ENCODE measurements at places on chromosomes 7 and 10. TPM values are rescaled to one million over a fixed set of nuclear protein-coding genes. Genes with fewer than 3 reads are reported as not detected.

The CPA1 gene
- total RNA-seq: not detected

The AKR1C8 gene
- not detected for total RNA-seq

DNA sequence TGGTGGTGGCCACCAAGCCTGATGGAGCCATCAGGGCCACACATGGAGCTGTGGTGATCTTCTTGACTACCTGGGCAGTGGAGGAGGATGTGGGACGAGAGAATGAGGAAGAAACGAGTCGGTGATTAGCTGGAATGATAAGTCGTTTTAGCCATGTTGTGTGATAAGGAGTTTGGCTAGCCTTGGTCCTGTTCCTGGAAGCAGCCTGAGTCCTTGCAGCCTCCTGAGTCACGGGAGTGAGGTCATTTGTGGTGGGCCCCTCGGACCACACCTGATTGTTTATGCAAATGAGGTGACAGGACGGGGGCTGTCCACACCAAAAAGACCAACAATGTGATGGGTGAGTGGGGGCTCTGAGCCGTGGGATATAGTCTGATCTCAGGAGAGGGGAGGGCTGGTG lies 554.4 kb downstream of the PTPRN2 start:
- no peak for DNase-seq

- no peak for DNase-seq
These were observed 645.9 kb downstream of the ARL4A start for GRCh38 chr7:13333371-13333770.

DNA sequence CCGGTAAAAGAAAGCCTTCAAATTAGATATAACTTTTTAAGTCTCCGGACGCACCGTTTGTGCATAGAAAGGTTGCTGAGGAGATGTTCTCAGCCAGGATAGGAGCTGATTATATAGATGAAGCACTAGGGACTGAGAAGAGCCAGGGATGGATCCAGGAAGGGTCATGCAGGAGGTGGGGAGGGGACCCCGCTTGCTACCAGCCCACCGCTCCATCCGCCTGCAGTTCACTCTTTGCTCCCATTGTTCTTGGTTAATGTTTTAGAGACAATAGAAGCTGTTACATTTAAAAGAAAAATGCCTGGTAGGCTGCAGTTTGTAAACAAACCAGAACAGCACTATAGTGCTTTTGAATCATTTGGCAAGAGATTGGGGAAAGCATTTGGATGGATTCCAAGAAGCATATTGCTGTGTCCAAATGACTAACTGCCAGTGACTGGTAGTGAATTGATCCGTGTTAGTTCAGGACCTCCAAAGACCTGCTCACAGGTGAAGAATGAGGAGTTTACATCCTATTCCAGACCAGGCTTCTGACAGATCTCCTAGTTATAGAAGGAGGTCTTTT lies 175.9 kb upstream of the TAC1 start:
- no peak for DNase-seq

The RALA gene
- 54.9 TPM for total RNA-seq

DNA sequence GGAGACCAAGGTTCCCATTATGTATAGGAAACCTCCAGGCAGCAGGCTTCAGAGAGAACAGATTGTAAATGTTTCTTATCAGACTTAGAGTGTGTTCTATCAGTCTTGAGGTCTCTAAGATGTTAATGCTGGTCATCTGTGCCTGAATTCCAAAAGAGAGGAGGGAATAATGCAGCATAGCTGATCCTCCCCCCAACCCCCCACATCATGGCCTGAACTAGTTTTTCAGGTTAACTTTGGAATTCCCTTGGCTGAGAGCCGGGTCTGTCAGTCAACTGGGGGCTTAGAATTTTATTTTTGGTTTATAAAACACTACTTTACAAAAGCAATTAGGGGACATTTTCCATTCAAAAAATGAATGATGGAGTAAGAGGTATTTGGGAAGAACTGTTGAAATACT lies 184.3 kb downstream of the NEBL start:
- no peak for DNase-seq

The MNX1 gene
- total RNA-seq: 0.20 TPM

All from H9 (cell line).